ENCODE measurements at places on chromosomes 7 and 10.

DNA sequence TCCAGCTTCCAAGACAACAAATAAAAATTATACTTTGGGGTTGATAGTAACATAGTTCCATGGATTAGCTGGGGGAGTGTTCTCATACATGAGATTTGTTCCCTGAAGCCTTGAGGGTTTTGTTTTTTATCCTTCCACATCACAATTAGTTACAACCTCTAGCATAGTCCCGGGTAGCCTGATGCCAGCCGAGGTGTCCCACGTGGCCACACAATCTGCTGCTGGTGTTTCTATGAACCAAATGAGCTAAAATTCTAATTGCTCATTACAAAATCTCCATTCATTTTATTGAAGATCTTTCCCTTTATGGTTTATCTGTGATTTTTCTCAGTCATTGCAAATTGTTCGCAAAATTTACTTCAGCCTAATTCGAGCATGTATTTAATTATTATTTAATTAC, 84.7 kb downstream of the CACNA2D1 start:
- no peaks in the 10 kb centered on the region for H3K27me3 ChIP-seq
- H3K4me3 ChIP-seq, result no peak overlapping the region
- no peak for DNase-seq
- no peaks in the 10 kb centered on the region for H3K36me3 ChIP-seq
- H3K27ac ChIP-seq, result no peak overlapping the region

DNA sequence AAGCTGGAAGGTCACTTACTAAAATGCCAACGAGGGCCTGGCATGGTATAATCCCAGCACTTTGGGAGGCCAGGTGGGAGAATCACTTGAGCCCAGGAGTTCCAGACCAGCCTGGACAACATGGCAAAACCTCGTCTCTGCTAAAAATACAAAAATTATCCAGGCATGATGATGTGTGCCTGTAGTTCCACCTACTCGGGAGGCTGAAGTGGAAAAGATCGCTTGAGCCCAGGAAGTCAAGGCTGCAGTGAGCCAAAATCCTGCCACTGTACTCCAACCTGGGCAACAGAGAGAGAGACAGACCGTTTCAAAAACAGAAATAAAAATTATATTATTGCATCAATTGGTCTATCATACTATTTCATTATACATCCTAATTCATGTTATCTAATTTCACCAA, 18.1 kb upstream of the FAM53B start:
- DNase-seq, result no peak
- no peak overlapping the region for H3K27ac ChIP-seq
- H3K4me1 ChIP-seq, result no peaks in the 10 kb centered on the region
- no peaks in the 10 kb centered on the region for H3K36me3 ChIP-seq
- no peak overlapping the region for H3K4me3 ChIP-seq

GRCh38 chr10:44581996-44582395, 197.1 kb upstream of the CXCL12 start:
- no peak overlapping the region for H3K27ac ChIP-seq
- H3K4me3 ChIP-seq, result no peak overlapping the region
- no peak for DNase-seq
- no peaks in the 10 kb centered on the region for H3K27me3 ChIP-seq
- no peaks in the 10 kb centered on the region for H3K4me1 ChIP-seq
- no peaks in the 10 kb centered on the region for H3K36me3 ChIP-seq

GRCh38 chr10:118521415-118522117, 73.9 kb downstream of the PRLHR start:
- H3K4me3 ChIP-seq, result no peak overlapping the region
- no peak overlapping the region for H3K27ac ChIP-seq
- no peaks in the 10 kb centered on the region for H3K36me3 ChIP-seq
- no peaks in the 10 kb centered on the region for H3K4me1 ChIP-seq
- H3K27me3 ChIP-seq, result peaks cover 6% of the 10 kb centered on the region

- H3K27ac ChIP-seq, result peak within 1 kb of the TSS; percentile 98
- H3K4me3 ChIP-seq, result peak within 1 kb of the TSS; percentile 51
- DNase-seq, result peak; percentile 97
- peaks cover 2% of the 10 kb centered on the region for H3K4me1 ChIP-seq
Observed at GRCh38 chr10:31031558-31032257, at the start of gene ZNF438. Gene ZNF438, minus strand, starts transcription at chr10:31031865. Its CDS starts 154,831 bp downstream, at chr10:30877034.

DNA sequence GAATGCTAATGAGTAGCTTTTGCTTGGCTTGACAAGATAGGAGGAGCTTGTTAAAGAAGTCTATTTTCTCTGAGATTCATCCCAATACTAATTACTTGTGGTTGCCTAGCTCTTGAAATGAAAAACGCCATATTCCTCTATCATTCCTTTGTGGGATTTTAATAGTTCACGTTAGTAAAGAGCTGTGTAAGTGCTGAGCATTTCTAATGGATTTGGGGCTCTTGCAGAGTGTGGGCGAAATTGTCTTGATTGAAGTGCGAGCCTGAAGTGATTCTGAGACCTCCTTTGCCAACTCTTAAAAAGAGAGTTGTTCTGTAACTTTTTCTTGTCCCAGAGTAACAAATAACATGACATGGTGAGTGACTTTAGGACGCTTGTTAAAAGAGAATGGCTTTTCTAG, 45.2 kb downstream of the EXOC4 start:
- no peaks in the 10 kb centered on the region for H3K27me3 ChIP-seq
- H3K4me3 ChIP-seq, result no peak overlapping the region
- DNase-seq, result no peak
- no peak overlapping the region for H3K27ac ChIP-seq
- H3K4me1 ChIP-seq, result no peaks in the 10 kb centered on the region

GRCh38 chr7:31939076-31939475, 131.1 kb downstream of the PDE1C start:
- H3K4me3 ChIP-seq, result no peak overlapping the region
- DNase-seq, result no peak
- H3K27ac ChIP-seq, result no peak overlapping the region
- H3K36me3 ChIP-seq, result no peaks in the 10 kb centered on the region

- peak; percentile 14 for DNase-seq
- H3K4me3 ChIP-seq, result peak overlapping the region; percentile 41
- peaks cover 18% of the 10 kb centered on the region for H3K27me3 ChIP-seq
- peaks cover 12% of the 10 kb centered on the region for H3K4me1 ChIP-seq
- H3K27ac ChIP-seq, result peak overlapping the region; percentile 6
Observed at GRCh38 chr7:37916017-37916672, 472 bp downstream of the SFRP4 start.

- H3K36me3 ChIP-seq, result no peaks in the 10 kb centered on the region
- H3K4me3 ChIP-seq, result no peak overlapping the region
- no peak overlapping the region for H3K27ac ChIP-seq
- DNase-seq, result no peak
Observed at GRCh38 chr7:3427957-3428356, 126.9 kb downstream of the SDK1 start.

GRCh38 chr10:89214566-89215165, 7.5 kb upstream of the CH25H start:
- no peak overlapping the region for H3K27ac ChIP-seq
- H3K4me1 ChIP-seq, result peaks cover 4% of the 10 kb centered on the region
- no peak for DNase-seq
- H3K27me3 ChIP-seq, result peaks cover 17% of the 10 kb centered on the region
- no peak overlapping the region for H3K4me3 ChIP-seq

DNA sequence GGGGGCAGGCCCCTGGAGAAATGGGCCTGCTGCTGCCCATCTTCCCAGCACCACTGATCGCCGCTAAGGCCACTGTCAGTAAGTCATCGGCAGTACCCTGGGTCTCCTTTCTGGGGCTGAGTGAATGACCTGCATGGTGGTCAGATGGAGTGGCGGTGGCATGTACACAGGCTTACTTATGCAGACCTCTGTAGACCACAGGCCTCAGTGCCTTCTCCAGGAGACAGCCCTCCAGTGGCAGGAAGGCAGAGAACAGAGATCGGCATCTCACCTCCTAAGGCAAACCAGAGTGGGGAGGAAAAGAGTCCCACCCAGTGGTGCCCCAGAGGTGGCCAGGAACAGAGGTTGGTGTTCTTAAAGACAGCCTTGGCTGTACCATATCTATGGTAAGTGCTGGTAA, 22.8 kb upstream of the LRRC4 start:
- peaks cover 8% of the 10 kb centered on the region for H3K4me1 ChIP-seq
- no peaks in the 10 kb centered on the region for H3K27me3 ChIP-seq
- DNase-seq, result no peak
- no peaks in the 10 kb centered on the region for H3K36me3 ChIP-seq

DNA sequence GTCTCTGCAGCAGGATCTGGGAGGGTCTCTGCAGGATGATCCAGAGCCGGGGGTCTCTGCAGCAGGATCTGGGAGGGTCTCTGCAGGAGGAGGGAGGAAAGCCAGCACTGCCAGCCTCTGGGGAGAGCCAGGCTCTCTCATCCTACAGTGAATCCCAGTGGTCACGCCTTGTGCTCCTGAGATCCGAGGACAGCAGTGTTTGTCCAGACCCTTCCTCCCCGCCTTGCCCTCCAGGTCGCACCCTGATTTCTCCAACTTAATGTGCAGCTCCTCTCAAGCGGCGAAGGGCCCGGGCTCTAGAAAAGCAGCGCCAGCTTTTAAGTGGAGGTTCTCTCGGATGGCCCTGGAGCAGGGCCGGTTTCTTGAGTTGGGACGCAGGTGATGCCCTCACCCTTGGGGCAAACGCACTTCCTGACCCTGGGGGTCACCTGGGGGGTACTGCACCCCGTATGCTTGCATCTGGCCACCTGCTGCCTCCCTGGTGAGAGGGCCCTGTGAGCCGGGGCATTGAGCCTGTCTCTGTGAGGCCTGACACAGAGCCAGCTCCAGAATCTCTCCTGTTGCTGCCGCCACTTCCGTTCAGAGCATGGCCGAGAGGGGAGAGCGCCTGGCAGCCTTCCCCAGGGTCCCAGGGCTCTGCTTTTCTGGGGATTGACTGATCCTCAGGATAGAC, 111.6 kb downstream of the ACTR3B start:
- H3K4me1 ChIP-seq, result no peaks in the 10 kb centered on the region
- no peaks in the 10 kb centered on the region for H3K27me3 ChIP-seq
- no peak overlapping the region for H3K27ac ChIP-seq

DNA sequence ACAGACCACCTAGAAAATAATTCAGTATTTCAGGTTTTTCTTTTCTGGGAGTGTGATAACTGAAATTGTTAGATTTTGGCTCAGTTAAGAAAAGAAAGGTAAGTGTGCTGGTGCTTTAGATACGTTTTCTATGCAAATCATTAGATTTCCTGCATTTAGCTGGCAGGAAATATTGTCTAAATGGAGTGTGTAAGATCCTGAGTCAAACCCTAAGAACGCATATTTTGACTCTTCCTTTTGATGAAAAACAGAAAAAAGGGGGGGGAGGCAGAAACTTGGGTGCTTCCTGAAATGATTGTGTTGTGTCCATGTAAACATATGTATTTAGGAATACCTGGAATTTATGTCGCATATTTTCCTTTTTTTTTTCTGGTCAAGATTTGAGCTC, 1.2 kb downstream of the GRK5 start:
- H3K36me3 ChIP-seq, result no peaks in the 10 kb centered on the region
- peaks cover 46% of the 10 kb centered on the region for H3K4me1 ChIP-seq
- peak overlapping the region; percentile 93 for H3K4me3 ChIP-seq
- H3K27ac ChIP-seq, result peak overlapping the region; percentile 100
- DNase-seq, result no peak

DNA sequence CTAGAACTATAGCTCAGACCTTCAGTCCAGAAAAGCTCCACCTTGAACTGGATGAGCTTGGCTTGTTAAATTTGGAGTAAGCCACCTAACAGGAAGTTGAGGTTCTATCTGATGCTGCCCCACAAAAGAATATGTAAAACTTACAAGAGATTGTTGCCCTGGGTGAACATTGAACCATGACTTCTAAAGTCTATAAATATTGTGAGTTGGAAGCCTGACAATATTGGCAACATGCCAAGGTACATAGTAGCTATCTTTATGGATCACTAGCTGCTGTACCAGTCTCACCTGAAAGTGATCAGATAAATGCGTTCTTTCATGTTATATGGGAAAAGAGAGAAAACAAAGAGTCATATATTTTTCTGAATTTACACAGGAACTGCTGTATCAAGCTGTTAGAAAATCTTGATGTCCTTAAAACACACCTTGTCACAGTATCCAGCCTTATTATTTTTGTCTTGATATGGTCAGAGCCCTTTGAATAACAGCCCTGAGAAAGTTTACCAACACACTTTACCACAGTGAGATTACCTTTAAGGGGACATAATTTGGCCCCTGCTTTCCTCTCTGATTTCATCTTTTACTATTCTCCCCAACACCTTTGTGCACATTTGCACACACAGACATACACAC, 92.0 kb downstream of the LSMEM1 start:
- peak; percentile 30 for DNase-seq
- peak overlapping the region; percentile 77 for H3K27ac ChIP-seq
- H3K4me3 ChIP-seq, result peak overlapping the region; percentile 0
- H3K36me3 ChIP-seq, result no peaks in the 10 kb centered on the region
- no peaks in the 10 kb centered on the region for H3K27me3 ChIP-seq

GRCh38 chr10:14926061-14926470, 27.8 kb downstream of the DCLRE1C start:
- no peaks in the 10 kb centered on the region for H3K4me1 ChIP-seq
- H3K27me3 ChIP-seq, result no peaks in the 10 kb centered on the region
- no peak for DNase-seq
- peaks cover 29% of the 10 kb centered on the region for H3K36me3 ChIP-seq

DNA sequence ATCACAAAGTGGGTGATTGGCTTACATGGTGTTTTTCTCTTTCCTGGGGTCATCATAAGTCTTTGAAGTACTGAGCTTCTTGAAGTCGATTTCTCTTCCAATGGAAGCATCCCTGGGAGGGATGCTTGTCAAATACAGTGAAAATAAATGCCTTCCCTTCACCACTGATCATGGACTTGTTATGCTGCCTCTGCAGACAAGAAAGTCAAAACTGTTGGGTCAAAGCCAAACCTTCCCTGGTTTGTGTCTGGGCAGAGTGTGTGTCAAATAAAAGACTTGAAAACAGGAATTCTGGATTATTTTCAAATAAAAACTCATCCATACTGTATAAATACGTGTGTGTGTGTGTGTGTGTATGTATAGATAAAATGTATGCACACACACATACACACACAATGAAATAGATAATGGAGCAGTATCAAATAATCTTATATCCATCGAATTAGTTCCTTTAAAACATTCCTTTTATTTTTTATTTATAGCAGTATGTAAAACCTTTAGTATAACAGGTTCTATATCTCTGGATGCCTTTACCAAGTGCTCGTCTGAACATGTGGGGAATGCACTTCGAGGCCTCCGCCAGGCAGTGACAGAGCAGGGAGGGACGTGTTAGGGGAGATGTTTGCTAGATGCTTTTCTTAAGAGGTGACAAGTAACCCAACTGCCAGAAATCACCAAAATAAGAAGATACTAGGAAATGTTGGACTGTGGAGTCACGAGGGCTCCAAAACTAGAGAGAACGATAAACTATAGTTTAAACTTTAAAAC, 27.2 kb upstream of the WNT16 start:
- no peaks in the 10 kb centered on the region for H3K36me3 ChIP-seq
- H3K4me1 ChIP-seq, result no peaks in the 10 kb centered on the region
- no peak overlapping the region for H3K4me3 ChIP-seq

DNA sequence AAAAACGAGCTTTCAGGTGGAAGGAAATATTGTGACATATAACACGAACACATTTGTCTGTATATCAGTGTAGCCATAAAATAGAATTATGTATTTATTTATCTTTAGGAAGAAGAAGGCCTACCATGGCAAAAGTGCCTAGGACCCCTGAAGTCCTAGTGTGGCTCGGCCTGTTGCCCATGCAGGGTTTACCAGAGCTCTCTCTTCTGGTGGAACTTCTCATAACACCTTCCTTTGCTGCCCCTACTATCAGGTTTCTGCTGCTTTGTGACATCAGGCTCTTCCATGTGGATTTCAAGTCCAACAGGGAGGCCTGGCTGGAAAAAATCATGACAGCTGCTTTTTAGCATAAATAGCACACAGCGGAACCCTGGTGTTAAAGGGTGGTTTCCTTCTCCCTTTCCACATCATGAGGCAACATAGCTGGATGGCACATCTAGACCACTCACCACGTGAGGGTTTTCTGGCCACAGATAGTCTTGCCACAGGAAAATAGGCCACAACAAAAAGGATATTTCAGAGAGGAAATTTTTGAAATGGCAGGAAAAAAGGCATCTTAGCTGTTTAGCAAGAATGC, 44.8 kb upstream of the ADO start:
- H3K4me3 ChIP-seq, result no peak overlapping the region
- H3K27ac ChIP-seq, result no peak overlapping the region
- DNase-seq, result no peak
- H3K36me3 ChIP-seq, result no peaks in the 10 kb centered on the region
